ENCODE measurements at places on chromosomes 11 and 22.

DNA sequence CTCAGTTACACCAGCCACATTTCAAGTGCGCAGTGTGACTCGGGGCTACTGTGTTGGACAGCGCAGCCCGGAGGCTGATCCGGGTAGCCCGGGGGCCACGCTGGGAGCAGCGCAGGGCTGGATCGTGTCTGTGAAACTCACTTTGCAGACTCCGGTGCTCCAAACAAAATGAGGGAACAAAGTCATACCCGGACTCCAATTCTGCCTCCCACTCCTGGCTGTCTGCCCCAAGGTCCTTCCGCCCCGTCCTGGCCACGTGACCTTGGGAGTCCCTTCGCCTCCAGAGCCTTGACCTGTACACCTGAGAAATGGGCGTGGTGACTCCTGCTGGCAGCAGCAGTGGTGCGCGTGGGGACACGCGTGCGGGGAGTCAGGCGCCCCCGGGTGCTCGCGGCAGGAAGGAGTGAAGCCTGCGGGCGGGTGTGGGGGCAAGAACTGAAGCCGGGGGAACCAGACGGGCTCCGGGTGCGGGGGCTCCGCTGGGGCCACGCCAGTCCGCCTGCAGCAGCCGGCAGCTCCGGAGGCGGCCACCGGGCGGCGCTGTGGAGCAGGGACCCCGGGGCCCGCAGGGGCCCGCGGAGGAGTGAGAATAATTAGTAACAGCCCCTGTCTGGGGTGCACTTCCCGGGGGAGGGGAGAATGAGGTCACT lies 42.4 kb downstream of the KCNJ4 start:
- no peak for DNase-seq

DNA sequence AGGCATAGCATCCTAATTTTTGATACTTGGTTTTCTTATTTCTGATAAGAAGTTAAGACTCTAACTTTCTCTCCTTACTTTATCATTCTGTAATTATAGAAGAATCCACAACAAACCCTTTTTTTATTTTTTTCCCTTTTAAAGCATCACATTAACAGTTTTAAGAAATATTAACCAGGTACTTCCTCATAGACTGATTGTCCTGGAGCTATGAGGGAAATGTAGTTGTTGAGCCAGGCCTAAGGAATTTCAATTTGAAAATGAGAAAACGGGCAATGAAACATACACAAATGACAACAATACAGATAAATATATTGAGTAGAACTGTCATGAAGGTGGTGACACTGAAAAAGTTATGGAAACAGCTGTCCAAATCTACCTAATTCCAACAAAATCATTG lies 569.0 kb downstream of the KCNA4 start:
- DNase-seq, result no peak

GRCh38 chr11:134350381-134350780 lies 18.6 kb downstream of the GLB1L2 start:
- DNase-seq, result no peak

- no peak for DNase-seq
These were observed 29.9 kb downstream of the GUCY1A2 start for GRCh38 chr11:106988151-106989077.

- DNase-seq, result no peak
These were observed 7.1 kb downstream of the SNU13 start for GRCh38 chr22:41681616-41682015.

- DNase-seq, result peak; percentile 24
These were observed 14.3 kb downstream of the OR2AG2 start for GRCh38 chr11:6757373-6757967.

GRCh38 chr11:92697461-92698312 lies 271.8 kb upstream of the MTNR1B start:
- DNase-seq, result no peak

GRCh38 chr11:19816040-19816439 lies 103.4 kb downstream of the NAV2 start:
- no peak for DNase-seq

DNA sequence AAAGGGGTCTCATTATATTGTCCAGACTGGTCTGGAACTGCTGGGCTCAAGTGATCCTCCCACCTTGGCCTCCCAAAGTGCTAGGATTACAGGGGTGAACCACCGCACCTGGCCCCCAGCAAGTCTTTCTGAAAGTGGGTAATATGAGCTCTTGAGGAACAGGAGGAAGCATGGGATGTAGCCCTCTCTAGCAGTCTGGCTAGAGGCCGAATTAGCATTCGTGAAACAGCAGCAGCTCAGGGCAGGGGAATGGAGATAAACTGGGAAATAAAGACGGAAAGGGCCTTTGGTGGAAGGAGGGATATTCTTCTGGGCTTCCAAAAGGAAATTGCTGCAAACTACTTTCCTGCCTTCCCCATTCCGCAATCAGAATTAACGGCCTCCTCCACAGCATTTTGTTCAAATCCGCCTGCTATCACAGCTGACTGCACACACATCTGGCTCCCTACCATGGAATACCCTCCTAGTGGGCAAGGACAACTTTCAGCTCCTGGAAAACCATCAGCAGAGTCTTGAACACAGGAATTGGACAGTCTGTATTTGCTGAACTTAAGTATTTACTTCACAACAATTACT lies 44.3 kb downstream of the MICAL3 start:
- DNase-seq, result no peak

DNA sequence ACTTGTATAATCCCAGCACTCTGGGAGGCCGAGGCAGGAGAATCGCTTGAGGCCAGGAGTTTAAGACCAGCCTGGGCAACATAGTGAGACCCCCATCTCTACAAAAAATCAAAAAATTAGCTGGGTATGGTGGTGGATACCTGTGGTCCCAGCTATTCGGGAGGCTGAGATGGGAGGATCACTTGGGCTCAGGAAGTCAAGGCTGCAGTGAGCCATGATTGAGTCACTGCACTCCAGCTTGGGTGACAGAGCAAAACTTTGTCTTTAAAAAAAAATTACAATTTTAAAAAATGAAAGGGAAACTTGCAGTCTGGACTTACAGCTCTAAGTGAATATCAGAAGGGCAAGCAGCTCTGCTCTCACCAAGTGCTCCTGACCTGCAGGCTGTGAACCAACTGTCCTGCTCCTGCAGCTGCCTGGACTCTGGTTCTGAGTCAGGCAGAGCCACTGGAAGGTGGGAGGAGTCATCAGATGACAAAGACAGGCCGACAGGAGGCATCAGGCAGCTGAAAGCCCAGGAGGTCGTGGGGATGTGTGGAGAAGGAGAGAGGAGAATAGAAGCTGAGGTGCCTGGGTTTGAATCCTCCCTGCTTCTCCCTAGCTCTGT lies 9.6 kb downstream of the SMTNL1 start:
- no peak for DNase-seq

GRCh38 chr22:46328797-46329196 lies 6.7 kb upstream of the TRMU start:
- no peak for DNase-seq

DNA sequence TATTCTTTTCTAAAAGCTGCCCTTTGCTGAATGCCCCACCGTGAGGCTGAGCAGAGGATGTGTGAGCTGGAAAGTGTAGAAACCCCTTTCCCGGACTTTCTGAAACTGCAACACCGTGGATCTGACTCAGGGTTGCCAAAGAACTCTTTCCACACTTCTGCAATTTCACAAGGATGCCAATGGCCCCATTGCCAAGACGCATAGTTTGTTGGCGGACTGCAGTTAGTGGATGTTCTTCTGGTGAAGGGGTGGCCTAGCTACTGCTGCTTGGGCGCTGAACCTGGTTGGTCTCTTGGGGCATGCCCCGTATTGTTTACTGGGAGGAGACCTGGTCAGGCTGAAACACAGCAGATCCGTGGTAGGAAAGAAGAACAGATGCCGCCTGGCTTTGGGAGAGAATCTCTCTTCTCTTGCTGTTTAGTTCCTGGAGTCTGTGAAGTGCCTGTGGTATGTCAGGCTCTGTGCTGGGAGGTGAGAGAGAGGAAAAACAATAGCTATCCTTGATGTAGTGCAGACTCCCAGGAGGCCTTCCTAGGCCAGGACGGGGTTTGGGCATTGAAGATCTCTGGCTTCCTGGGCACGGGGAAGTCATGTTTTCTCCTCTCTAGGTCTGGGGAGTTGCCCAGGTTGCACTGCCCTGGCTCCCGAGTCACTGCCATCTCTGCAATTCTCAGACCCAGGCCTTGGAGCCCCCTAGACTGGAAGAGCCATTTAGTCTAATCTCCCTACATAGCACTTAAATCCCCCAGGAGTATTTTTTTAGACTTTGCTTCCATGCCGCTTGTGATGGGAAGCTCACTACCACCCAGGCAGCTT lies 26.9 kb downstream of the CD82 start:
- DNase-seq, result no peak

- no peak for DNase-seq
These were observed 431.9 kb downstream of the MIAT start for GRCh38 chr22:27089264-27089663.

GRCh38 chr11:91312541-91312940 lies 912.1 kb upstream of the FAT3 start:
- DNase-seq, result no peak

- peak; percentile 75 for DNase-seq
These were observed 10.8 kb upstream of the OR51D1 start for GRCh38 chr11:4626207-4627099.

GRCh38 chr11:16722581-16723344 lies 15.7 kb upstream of the C11orf58 start:
- DNase-seq, result no peak

DNA sequence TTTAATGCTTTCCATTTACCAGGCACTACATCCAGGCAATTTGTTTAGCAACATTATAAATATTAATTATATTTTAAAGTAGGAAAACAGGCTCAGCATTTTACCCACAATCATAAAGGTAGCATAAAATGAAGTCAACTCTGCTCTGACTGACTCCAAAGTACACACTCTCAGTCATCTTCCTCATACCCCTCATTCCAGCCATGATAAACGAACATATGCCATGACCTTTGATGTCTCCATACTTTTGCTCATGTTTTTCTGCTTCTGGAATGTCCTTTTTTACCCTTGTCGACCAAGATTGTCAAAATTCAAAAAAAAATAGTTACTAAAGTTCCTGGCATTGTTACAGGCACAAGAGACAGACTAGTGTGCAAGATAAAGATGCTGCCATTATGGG lies 77.7 kb upstream of the SOX6 start:
- no peak for DNase-seq

GRCh38 chr11:82842019-82842418 lies 58.2 kb downstream of the PRCP start:
- DNase-seq, result no peak

GRCh38 chr11:134342572-134343340 lies 11.0 kb downstream of the GLB1L2 start:
- DNase-seq, result no peak

GRCh38 chr11:12408156-12408770 lies 30.9 kb downstream of the PARVA start:
- DNase-seq, result no peak

DNA sequence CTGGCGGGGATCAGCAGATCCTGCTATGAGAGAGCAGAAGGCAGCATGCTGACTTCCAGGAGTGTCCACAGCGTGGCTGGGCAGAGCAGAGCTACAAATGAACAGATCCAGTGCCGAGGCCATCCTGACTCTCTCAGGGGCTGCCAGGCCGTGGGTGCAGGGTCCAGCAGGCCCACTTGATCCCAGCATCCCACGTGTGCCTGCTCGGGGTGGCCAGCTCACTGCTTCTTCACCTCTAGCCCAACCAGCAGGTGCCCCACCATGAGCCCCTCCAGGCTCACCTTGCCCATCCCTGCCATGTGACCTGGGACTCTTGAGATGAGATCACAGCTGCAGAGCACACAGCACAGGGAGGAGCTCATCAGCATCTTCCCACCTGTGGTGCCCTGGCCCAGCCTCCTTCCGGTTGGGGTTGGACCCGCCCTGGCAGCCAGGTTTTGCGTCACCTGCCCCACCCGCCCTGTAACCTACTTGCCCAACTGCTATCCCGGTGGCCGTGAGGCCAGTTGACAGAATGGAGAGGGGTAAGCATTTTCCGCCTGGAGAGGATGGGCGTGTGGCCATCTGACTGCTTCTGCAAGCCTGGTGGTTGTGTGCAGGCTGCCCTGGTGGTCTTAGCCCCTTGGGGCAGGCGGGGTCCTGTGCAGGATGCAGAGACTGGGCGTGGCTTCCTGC lies 11.0 kb downstream of the TANGO2 start:
- DNase-seq, result no peak

DNA sequence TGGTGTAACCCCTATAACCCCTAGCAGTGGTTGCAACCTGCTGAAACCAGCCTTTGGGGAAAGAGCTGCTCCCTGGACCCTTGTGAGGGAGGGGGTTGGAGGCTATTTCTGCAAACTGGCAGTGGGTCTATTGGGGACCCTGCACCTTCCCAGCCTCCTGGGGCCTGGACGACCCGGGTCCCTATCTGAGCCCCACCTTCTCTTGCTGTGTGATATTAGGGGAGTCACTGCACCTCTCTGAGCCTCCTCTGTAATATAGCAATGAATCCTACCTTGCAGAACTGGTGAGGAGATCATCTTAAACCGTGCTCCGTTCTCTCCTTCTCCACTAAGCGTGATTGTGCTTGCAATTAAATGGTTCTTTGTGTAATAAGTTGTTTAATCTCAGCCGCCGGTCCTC lies 24.0 kb upstream of the MPPED1 start:
- DNase-seq, result no peak

DNA sequence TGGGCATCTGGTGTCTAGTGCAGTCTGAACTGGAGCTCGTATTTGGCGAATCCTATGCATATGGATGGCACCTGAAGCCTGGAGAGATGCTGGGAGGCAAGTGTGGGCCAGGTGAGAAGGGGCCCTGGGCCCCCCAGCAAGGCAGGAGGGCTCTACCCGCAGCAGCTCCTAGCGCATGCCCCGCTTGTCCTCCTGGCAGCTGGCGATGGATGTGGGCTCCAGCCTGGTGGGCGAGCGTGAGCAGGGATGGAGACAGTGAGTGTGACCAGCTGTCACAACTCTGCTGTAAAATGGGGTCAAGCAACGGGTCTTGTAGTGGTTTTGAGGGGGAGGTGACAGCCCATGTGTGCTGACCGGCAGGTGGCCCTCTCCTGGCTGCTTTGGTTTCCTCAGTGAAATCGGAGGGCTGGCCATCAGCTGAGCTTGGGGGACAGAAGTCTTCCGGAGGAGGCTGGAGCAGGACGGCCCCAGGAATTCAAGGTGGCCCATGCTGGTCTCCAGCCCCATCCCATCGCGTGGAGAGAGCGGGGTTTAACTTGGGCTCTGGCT lies 12.0 kb downstream of the FRMD8 start:
- DNase-seq, result no peak

DNA sequence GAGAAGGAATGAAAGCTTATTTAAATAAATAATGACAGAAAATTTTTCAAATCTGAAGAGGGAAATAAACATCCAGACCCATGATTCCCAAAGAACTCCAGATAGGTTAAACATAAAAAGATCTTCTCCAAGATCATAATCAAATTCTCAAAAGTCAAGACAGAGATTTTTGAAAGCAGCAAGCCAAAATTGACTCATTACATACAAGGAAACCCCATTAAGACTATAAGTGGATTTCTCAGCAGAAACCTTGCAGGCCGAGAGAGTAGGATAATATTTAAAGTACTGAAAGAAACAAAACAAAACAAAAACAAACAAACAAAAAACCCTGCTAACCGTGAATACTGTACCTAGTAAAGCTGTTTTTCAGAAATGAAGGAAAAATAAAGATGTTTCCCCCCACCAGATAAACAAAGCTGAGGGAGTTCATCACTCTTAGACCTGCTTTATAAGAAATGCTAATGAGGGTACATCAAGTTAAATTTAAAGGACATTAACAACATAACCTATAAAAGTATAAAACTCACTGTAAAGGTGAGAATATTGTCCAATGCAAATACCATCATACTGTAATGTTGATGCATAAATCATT lies 412.2 kb downstream of the INSC start:
- no peak for DNase-seq
